ENCODE measurements at places on chromosomes 1 and 21. TPM values are rescaled to one million over a fixed set of nuclear protein-coding genes. Genes with fewer than 3 reads are reported as not detected.
A peak's percentile ranks its signal among the peaks of the same experiment; 100 is the strongest.

DISC1 gene
- total RNA-seq = 3.3 TPM

DNA sequence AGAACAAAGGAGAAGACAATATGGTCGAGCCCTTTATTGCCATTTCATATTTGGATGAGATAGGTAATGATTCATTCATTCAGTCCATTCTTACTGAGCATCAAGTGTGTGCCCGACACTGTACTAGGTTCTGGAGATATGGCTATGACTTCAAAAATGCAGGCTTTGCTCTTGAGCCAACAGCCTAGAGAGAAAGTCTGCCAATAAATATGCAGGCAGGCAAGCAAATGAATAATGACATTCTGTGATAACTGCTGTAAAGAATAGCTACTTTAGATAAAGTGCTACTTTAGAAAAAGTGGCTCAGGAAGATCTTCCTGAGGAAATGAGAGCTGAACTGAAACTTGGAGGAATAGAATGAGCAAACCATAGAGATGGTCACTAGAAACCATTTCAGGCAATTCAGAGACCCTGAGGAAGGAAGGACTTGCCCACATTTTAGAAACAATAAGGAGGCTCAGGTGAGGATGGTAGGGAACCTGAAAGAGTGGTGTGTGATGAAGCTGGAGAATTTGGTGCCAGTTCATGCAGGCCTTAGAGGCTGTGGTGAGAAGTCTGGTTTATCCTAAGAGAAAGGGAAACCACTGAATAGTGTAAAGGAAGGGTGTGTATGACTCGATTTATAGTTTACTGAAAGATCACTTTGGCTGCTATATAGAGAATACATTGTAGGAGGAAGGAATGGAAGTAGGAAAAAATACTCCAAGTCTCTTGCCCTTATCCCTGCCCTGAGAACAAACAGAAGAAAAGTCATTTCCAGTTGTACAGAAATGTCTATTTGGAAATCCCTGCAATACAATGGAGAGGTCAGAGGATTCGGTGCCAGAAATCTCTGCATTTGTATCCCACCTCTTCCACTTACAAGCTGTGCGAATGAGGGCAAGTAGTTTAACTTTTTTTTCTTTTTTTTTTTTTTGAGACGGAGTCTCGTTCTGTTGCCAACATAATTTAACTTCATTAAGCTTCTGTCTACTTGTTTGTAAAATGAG is 167.9 kb downstream of the VPS13D start:
- H3K4me3 ChIP-seq = no peak overlapping the region
- DNase-seq = no peak
- no peak overlapping the region for H3K27ac ChIP-seq
- H3K27me3 ChIP-seq = no peaks in the 10 kb centered on the region
- peaks cover 31% of the 10 kb centered on the region for H3K36me3 ChIP-seq

GRCh38 chr1:209103092-209103491 is 480.4 kb upstream of the CAMK1G start:
- no peak overlapping the region for H3K4me3 ChIP-seq
- no peaks in the 10 kb centered on the region for H3K27me3 ChIP-seq
- no peak for DNase-seq
- no peak overlapping the region for H3K27ac ChIP-seq
- no peaks in the 10 kb centered on the region for H3K4me1 ChIP-seq

CFAP57 gene
- total RNA-seq = 0.15 TPM

SPTA1 gene
- total RNA-seq = not detected

- DNase-seq = no peak
- H3K27ac ChIP-seq = no peak overlapping the region
- peaks cover 2% of the 10 kb centered on the region for H3K36me3 ChIP-seq
- no peaks in the 10 kb centered on the region for H3K4me1 ChIP-seq
- no peaks in the 10 kb centered on the region for H3K27me3 ChIP-seq
These were observed 50.6 kb upstream of the HP1BP3 start for GRCh38 chr1:20837554-20838192.

GRCh38 chr1:17892225-17892624 is 137.1 kb downstream of the ACTL8 start:
- no peak overlapping the region for H3K27ac ChIP-seq
- H3K4me1 ChIP-seq = no peaks in the 10 kb centered on the region
- no peak overlapping the region for H3K4me3 ChIP-seq
- peaks cover 6% of the 10 kb centered on the region for H3K27me3 ChIP-seq
- no peak for DNase-seq
- no peaks in the 10 kb centered on the region for H3K36me3 ChIP-seq

DNA sequence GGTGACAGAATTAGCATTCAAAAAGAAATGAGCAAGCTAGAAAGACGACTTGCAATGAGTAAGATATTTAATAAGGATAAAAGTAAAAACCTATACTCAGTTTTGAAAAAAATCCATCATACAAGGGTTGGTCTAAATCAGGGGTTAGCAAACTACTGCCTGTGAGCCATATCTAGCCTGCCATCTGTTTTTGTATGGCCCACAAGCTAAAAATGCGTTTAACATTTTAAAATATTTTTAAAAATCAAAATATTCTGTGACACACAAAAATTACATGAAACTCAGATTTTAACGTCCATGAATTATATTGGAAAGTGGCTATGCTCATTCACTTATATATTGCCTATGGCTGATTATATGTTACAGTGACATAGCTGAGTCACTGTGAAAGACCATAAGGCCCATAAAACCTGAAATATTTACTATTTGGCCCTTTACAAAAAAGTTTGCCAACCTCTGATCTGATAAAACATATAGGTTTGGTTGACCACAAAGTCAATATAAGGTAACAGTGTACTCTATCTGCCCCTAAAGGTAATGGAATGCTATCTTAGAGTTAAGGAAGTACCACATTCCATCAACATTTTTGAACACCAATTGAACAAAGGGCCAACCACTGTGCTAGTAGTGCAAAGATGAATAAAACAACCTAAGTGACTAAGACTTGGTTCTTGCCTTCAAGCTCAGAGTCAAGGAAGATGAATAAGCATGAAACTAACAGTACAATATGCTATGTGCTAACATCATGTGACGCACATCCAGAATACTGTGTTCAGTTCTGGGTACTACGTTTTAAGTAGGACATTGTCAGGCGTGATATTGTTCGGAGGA is 3.2 kb downstream of the IFT25 start:
- H3K27ac ChIP-seq = no peak overlapping the region
- no peaks in the 10 kb centered on the region for H3K36me3 ChIP-seq
- H3K4me1 ChIP-seq = peaks cover 20% of the 10 kb centered on the region
- no peak overlapping the region for H3K4me3 ChIP-seq
- H3K27me3 ChIP-seq = no peaks in the 10 kb centered on the region

PTPN14 gene
- total RNA-seq = not detected

GRCh38 chr1:22341791-22342605 is 109.7 kb upstream of the ZBTB40 start:
- H3K36me3 ChIP-seq = no peaks in the 10 kb centered on the region
- H3K27ac ChIP-seq = no peak overlapping the region
- DNase-seq = no peak
- no peak overlapping the region for H3K4me3 ChIP-seq
- no peaks in the 10 kb centered on the region for H3K27me3 ChIP-seq
- no peaks in the 10 kb centered on the region for H3K4me1 ChIP-seq

PWP2 gene
- 13.5 TPM for total RNA-seq

DNA sequence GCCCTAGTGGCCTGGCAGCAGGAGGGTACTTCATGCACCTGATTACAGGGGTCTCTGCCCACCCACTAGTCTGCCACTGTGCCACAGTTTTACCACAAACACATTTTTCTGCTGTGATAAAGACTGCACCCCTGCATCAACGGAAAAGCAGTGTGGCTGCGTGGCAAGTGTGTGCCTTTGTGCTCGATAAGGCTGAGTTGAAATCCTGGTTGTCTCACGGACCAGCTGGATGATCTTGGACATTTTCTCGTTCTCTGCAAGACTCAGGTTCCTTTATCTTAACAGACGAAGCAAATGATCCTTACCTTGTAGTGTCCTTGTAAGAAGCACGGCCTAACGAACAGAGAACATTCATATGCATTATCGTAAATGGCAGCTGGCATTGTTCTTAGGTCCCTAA is 10.2 kb downstream of the GRHL3 start:
- no peaks in the 10 kb centered on the region for H3K36me3 ChIP-seq
- no peak overlapping the region for H3K27ac ChIP-seq
- no peak for DNase-seq
- H3K4me1 ChIP-seq = no peaks in the 10 kb centered on the region
- no peak overlapping the region for H3K4me3 ChIP-seq
- H3K27me3 ChIP-seq = no peaks in the 10 kb centered on the region

GRCh38 chr1:110478886-110479285 is 27.9 kb downstream of the PROK1 start:
- no peaks in the 10 kb centered on the region for H3K36me3 ChIP-seq
- no peak overlapping the region for H3K4me3 ChIP-seq
- H3K4me1 ChIP-seq = no peaks in the 10 kb centered on the region
- no peak for DNase-seq
- peaks cover 16% of the 10 kb centered on the region for H3K27me3 ChIP-seq

GRCh38 chr1:80154176-80154575 is 1147.6 kb upstream of the ADGRL4 start:
- H3K4me3 ChIP-seq = no peak overlapping the region
- H3K4me1 ChIP-seq = no peaks in the 10 kb centered on the region
- H3K27me3 ChIP-seq = no peaks in the 10 kb centered on the region
- DNase-seq = no peak

DNA sequence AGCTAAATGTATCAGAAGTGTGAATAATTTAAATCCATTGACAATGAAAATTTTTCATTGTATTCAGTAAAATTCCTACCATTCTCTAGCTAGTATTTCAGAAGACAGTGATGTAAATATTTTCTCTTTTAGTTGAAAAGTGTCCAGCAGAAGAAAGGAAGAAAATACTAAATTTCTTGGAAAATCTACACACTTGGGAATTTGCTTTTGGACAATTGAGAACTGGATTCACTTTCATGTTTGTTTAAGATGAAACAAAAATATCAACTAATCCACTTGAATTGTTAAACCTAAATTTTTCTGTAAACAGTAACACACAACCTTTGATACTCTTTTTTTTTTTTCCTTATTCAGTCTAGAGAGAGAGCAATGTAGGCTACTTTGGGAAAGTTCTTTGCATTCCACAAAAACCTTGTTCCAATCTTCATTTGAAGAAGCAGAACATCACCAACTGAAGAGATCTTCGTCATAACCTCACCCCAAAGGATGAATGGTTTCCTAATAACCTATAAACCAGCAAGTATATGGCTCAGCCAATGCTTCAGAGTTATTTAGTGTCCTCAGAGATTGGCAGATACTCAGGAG is 155.1 kb upstream of the GORAB start:
- H3K4me3 ChIP-seq = no peak overlapping the region
- no peak overlapping the region for H3K27ac ChIP-seq
- H3K36me3 ChIP-seq = no peaks in the 10 kb centered on the region
- DNase-seq = no peak
- no peaks in the 10 kb centered on the region for H3K27me3 ChIP-seq
- no peaks in the 10 kb centered on the region for H3K4me1 ChIP-seq

SPOCD1 gene
- not detected for total RNA-seq

- no peaks in the 10 kb centered on the region for H3K27me3 ChIP-seq
- H3K4me3 ChIP-seq = no peak overlapping the region
- H3K4me1 ChIP-seq = no peaks in the 10 kb centered on the region
These were observed 27.2 kb downstream of the MX1 start for GRCh38 chr21:41453198-41453597.

RBBP4 gene
- total RNA-seq = 192 TPM

DNA sequence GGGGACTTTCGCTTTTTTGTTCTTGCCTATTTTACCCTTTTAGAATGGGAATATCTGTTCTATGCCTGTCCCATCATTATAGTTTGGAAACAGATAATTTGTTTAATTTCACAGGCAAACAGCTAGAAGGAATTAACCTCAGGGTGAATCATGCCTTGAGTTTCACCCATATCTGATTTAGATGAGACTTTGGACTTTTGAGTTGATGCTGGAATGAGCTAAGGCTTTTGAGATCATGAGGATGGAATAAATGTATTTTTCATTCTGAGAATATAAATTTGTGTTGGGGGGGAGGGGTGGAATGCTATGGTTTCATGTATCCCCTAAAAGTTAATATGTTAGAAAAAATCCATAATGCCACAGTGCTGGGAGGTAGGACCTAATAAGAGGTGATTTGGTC is 56.1 kb upstream of the TACSTD2 start:
- H3K36me3 ChIP-seq = no peaks in the 10 kb centered on the region
- no peak overlapping the region for H3K4me3 ChIP-seq
- no peak for DNase-seq
- no peaks in the 10 kb centered on the region for H3K27me3 ChIP-seq
- H3K4me1 ChIP-seq = no peaks in the 10 kb centered on the region

DNA sequence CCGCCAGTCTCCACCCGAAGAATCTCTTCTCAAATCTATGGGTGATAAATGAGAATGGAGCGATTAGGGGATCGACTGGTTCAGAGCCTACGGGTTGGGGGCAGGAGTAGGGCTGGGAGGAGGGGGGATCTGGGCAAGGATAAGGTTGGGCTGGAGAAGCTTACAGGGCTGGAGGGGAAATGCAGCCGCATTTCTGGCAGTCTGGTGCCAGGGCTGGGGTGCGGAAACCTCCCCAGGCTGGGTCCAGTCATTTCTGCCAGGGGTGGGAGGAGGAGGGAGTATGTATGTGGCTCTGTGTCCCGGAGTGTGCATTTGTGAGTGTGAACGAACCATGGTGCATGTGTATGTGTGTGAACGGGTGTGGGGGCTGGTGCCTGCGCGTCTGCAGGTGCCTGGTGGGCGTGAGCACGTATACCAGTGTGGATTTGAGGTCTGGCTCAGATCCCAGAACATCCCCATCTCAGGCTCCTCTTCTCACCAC is 10.2 kb downstream of the C1orf216 start:
- DNase-seq = no peak
- H3K4me1 ChIP-seq = peaks cover 15% of the 10 kb centered on the region
- H3K4me3 ChIP-seq = no peak overlapping the region
- no peaks in the 10 kb centered on the region for H3K27me3 ChIP-seq

DNA sequence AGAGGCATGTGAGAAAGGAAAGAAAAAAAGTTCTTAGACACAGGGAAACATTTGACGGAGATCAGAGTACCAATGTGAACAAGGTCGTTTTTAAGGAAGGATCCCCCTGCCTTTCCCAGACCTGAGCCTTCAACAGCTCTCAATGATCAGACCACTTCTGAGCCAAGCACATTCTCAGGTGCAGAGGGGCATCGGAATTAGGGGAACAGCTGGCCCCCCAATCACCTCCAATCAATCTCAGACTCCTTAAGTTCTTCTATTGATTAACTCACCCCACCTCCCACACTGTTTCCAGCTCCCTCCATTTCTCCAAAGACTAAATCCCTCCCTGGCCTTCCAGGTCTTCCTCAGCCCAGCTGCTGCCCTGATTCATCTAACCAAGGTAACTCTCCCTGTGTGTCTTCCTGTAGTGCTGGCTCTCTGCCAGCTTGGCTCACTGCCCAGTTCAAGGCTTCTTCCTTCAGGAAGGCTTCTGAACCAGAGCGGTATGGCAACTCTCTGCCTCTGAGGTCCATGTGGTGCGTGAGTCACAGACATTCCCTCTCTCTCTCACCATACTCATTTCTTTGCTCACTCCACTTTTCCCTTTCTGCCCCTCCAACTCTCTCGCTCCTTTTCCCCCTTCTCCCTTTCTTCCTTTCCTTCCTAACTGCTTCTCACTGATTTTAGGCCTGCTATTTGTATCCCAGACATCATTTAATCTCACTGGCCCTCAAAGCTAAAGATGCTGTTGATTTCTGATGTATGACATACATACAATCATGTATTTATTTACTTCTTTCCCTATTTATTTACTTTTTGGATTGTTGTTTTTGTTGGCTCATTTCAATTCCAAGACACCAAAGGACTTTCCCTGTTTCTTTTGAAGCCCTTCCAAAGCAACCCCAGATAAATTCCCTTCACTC is 18.1 kb downstream of the CFAP45 start:
- H3K27me3 ChIP-seq = no peaks in the 10 kb centered on the region
- H3K4me3 ChIP-seq = no peak overlapping the region
- no peaks in the 10 kb centered on the region for H3K36me3 ChIP-seq
- DNase-seq = no peak
- no peak overlapping the region for H3K27ac ChIP-seq

- H3K36me3 ChIP-seq = no peaks in the 10 kb centered on the region
- DNase-seq = peak; percentile 46
- no peak overlapping the region for H3K27ac ChIP-seq
- peaks cover 19% of the 10 kb centered on the region for H3K4me1 ChIP-seq
- peak overlapping the region; percentile 33 for H3K4me3 ChIP-seq
- peaks cover 45% of the 10 kb centered on the region for H3K27me3 ChIP-seq
These were observed 11.5 kb upstream of the COL16A1 start for GRCh38 chr1:31715087-31715872.
